ENCODE measurements at places on chromosomes 13 and 19.

DNA sequence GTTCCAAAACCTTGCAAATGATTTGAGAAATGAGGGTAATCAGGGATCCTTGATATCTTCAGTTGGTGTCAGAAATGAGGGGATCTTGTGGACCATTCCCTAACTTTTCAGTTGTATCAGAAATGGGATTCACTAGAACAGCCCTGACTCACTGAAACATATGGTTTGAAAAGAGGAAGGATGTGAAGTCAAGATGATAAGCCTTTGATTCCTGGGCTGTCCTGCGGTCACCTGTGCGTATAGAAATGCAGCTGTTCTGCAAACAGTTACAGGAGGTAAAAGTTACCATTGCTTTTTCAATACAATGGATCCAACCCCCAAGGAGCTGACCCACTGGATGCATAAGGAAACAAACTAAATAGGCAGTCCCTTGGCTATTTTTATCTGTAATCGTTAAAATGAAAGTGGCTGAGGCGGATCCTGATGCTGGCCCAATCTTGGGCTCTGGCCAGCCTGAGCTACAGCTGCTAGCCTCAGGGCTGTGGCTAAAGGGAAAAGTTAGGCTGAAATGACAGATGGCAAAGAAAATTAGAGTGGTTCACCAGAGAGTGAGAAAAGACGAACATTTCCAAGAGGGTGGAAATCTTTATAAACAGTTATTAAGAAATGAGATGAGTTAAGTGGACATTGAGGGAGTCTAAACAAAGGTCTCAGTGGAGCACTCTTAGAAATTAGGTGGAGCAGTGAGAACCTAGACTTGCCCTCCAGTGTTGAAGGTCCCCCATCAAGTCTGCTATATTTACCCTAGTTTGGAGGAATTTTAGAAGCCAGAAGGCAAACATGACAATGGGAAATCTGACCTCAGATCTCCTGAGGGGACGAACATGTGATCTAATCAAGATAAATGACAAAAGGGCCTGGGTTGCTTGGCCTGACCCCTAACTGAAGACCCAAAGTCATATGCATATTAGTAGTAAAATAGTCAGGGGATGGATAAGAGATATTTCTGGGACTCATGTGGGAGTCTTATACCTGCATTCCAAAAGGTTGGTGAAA lies 7.6 kb downstream of the SIGLECL1 start:
- DNase-seq: no peak

GRCh38 chr13:95784900-95785290 lies 108.0 kb downstream of the DNAJC3 start:
- DNase-seq: no peak

DNA sequence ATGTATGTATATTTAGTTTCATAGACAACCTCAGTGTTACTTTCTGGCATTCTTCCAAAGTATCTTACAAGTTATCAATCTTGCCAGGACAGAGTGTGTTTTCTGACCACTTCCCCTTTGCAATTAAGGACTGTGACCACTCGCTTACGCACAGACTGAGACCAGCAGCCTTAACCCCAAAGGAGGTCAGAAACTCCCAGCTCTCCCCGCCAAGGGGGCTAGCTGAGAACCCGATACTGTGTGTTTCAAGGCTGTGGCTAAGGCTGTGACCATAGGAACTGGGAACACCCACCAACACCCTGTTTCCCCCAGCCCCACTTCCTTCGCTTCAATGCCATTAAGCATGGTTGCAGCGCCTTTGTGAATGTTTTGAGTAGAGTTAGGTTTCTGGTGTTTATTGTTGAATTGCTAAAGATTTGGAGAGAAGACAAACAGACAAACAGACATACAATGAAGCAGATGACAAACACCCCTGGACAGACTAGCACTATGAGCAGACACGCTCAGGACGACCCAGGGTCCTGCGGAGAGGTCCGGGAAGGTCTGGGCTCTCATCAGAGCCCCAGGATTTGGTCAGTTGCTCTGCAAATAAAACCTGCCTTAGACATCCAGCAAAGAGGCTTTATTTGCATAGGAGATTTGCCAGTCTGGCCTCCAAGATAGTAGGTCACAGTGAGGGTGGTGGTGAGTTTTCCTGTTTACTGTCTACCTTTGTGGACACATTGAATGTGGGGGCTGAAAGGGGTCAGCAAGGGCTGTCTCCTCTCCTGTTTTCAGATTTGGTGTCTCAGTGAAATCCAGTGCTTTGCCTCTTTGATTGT lies 25.0 kb upstream of the TNFSF11 start:
- DNase-seq: no peak

DNA sequence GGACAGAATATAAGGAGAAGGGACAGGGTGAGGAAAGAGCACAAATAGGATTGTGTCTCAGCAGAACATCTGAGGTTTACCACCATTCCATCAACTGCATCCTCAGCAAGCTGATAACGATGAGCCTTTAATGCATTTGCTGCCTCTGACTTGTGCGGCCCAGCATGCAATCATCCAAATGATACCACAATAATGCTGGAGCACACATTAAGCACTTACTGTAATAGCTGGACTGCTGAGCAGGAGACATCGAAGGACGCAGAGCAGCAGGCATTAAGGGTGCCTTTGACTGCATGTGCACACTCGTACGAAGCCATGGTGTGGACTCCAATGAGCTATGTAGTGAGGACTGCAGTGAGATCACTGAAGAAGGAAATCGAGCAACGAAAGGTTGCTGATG lies 469.4 kb downstream of the FOXO1 start:
- no peak for DNase-seq

DNA sequence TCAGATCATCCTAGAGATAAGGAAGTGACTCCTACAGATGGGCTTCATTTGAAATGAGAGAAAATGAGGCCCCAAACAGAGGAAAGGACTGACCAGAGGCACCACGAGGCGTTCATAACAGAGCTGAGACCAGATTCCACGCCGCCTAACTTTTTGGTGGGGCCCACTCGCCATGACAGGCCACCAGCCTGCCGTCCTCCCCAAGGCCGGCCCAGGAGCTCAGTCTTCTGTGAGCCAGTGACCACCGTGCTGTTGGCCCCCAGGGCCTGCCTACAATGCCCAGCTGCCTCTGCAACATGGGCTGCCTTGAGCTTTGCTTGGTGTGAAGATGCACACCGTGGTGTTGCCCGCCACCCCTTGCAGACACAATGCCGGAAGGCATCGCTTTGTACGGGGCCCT lies 40.5 kb downstream of the TSHZ3 start:
- DNase-seq: no peak

DNA sequence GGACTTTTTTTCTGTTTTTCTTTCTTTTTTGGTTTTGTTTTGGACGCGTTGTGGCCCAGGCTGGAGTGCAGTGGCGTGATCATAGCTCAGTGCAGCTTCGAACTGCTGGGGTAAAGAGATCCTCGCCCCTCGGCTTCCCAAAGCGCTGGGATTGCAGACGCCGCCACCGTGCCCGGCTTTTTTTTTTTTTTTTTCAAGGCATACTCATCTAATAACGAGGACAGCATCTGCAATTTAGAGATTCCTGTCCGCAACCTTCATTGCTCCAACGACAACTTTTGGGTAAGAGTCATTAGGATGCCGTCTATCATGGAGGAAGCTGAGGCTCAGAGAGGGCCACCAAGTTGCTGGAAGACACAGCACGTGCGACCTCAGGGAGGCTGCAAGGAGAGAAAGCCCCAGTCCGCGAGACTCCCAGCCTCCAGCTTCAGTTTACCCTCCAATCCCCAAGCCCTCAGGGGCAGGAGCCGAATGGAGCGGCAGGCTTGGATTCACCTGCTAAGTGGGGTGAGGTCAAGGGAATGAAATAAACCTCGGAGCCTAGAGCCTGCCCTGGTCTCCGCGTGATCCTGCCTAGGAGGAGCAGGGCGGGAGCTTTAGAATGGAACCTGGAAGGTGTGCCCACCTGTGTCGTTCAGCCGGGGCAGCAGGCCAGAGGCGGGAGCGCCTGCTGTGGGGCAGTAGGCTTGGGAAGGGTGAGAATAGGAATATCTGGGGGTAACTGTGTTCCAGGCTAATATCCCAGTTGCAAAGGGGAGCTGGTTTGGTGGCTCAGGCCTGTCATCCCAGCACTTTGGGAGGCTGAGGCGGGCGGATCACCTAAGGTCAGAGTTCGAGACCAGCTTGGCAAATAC lies 676 bp upstream of the POLRMT start:
- no peak for DNase-seq

DNA sequence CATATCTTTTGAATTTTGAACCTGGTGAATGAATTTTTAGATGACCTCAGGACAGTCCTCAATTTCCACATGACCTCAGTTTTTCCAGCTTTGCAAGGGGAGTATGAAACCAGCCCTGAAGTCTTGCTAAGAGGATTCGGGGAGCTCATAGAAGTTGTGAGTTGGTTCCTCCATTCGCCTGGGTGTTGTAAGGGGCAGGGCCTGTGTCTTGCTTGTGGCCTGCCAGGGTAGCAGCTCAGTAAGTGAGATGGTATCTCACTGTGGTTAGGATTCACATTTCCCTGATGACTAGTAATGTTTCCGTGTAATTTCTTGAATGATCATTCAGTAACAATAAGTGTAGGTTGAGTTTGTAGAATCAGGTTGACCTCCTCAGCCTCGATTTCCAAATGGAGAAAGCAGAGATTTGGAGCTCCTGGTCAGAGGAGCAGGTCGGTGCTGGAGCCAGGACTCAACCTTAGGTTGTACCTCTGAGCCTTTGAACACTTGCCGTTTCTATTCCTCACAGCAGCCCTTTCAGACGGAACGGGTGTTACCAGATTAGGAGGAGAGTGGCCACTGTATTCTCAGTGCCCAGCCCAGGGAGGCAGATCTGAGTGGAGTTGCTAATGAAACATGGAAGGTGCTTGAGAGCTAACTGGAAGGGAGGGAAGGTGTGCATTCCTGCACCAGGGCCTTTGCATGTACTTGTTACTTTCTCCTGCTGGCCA lies 14.6 kb downstream of the NACC1 start:
- no peak for DNase-seq

GRCh38 chr19:49977881-49978280 lies 16.9 kb upstream of the SIGLEC11 start:
- no peak for DNase-seq

- no peak for DNase-seq
These were observed 3.7 kb downstream of the UBA2 start for GRCh38 chr19:34431681-34432402.

DNA sequence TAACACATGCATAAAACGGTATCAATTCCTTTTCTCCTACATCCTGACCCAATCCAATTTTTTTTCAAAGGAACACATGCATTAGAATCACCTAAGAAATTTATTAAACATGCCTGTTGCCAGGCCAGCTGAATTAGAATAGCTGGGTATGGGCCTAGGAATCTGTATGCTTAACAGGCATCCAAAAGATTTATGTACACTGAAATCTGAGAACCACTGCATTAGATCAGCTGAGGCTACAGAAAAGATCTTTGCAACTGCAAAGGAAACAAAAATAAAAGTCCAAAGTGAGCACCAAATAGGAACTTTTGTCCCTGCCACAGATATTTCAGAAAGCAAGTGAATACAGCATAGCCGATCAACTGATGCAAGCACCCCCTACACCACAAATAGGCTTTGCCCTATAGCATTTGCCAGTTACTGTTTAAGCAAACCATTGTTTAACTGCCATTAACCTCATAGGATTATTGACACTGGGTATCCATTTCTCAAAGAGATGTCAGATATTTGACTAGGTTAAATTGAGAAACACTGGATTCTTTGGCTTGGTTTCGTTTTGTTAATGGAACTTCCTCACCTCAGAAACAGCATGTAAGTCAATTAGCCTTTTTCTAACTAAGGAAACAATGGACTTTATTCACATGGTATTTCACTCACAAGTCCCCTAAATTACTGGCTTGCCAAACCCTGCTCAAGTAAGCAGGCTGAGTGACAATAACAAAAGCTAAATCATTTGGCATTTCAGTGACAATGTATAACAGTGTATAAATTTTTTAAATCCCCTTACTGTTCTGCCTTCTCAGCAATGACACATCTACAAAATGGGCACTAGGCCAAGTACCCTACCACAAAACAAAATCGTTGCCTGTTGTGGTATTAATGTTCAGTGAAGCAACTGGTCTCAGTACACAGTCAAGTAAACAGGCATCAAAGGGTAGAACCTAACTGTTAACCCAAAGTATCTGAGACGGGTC lies 67.8 kb downstream of the SUCLA2 start:
- no peak for DNase-seq

GRCh38 chr13:100658363-100658762 lies 16.2 kb downstream of the TMTC4 start:
- DNase-seq: no peak

DNA sequence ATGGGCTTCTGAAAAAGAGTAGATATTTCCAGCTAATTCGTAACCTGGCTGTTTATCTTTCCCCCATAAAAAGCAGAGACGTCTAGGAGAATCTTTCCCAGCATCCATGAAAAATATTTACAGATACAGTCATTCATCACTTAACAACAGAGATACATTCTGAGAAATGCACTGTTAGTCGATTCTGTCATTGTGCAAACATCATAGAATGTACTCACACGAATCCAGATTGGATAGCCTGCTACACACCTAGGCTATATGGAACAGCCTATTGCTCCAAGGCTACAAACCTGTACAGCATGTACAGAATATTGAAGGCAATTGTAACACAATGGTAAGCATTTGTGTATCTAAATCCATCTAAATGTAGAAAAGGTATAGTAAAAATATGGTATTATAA lies 530.2 kb upstream of the NBEA start:
- DNase-seq: no peak

GRCh38 chr19:39328046-39328705 lies 7.5 kb upstream of the LRFN1 start:
- DNase-seq: no peak

- no peak for DNase-seq
These were observed 1406.6 kb upstream of the PCDH9 start for GRCh38 chr13:68636784-68637183.

- DNase-seq: no peak
These were observed 47.2 kb upstream of the POMP start for GRCh38 chr13:28611654-28612131.

GRCh38 chr19:15251749-15252397 lies 19.6 kb upstream of the EPHX3 start:
- no peak for DNase-seq

GRCh38 chr19:6730941-6731670 lies 6.3 kb downstream of the GPR108 start:
- no peak for DNase-seq

- DNase-seq: no peak
These were observed 91.4 kb upstream of the SLC10A2 start for GRCh38 chr13:103157434-103158145.

DNA sequence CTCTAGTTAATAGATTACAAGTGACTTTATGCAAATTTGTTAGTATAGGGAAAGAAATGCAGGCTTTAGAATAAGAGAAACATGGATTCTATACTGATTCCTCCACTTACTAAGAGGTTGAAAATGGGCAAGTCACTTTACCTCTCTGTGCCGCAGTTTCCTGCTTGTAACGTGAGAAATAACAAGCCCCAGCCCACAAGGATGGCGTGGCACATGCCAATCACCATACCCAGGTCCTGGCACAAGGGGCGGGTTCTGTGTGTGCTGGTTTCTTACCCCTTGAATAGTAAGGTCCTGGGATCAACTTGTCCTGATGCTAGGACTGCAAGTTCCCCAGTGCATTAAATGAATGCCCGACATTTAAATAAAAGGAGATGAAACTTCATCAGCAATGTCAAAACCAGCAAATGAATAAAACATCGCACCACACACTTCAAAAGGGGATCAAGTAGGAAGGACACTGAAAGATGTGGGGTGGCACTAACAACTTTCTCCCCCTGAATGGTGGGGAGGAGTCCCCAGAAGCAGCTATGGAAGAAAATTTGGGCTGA lies 7.9 kb upstream of the SIGLEC9 start:
- DNase-seq: no peak

GRCh38 chr13:33263976-33264619 lies 21.5 kb downstream of the STARD13 start:
- DNase-seq: no peak

GRCh38 chr13:30047154-30047874 lies 196.9 kb upstream of the UBL3 start:
- no peak for DNase-seq

GRCh38 chr19:4866595-4867424 lies 657 bp downstream of the PLIN3 start:
- no peak for DNase-seq

Measured in NCI-H187 treated with DMSO at 0.1 percent for 48 hours (cell line).